ENCODE measurements at places on chromosomes 3 and 15.

GRCh38 chr3:150030841-150031240 lies 60.1 kb upstream of the PFN2 start:
- DNase-seq, result no peak

GRCh38 chr15:48798319-48798718 lies 12.6 kb downstream of the CEP152 start:
- DNase-seq, result no peak

- DNase-seq, result no peak
These were observed 6.0 kb downstream of the MECOM start for GRCh38 chr3:169657351-169658124.

DNA sequence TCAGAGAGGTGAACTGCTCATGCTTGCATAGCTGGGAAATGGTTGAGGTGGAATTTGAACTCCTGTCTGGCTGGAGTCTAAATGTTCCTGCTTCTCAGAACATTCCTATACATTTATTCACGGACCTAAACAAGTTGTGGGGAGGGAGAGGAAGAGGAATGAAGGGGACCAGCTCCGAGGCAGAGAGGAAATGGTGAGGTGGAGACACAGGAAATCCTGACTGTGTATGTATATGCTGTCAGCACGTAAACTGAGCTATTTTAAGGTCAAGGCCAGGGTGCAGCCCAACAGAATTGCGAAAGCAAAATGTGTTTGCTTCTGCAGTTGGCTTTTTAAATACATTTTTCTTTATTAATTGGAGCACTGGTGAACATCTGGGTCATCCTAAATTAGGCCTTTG lies 74.1 kb upstream of the POMGNT2 start:
- peak; percentile 29 for DNase-seq

GRCh38 chr3:7461202-7461825 lies 600.4 kb downstream of the GRM7 start:
- DNase-seq, result no peak

GRCh38 chr3:14476583-14477265 lies 63.4 kb downstream of the GRIP2 start:
- no peak for DNase-seq

GRCh38 chr15:59562448-59563186 lies 49.0 kb upstream of the GCNT3 start:
- DNase-seq, result no peak

- DNase-seq, result no peak
These were observed 32.1 kb downstream of the MESD start for GRCh38 chr15:80957556-80957955.

DNA sequence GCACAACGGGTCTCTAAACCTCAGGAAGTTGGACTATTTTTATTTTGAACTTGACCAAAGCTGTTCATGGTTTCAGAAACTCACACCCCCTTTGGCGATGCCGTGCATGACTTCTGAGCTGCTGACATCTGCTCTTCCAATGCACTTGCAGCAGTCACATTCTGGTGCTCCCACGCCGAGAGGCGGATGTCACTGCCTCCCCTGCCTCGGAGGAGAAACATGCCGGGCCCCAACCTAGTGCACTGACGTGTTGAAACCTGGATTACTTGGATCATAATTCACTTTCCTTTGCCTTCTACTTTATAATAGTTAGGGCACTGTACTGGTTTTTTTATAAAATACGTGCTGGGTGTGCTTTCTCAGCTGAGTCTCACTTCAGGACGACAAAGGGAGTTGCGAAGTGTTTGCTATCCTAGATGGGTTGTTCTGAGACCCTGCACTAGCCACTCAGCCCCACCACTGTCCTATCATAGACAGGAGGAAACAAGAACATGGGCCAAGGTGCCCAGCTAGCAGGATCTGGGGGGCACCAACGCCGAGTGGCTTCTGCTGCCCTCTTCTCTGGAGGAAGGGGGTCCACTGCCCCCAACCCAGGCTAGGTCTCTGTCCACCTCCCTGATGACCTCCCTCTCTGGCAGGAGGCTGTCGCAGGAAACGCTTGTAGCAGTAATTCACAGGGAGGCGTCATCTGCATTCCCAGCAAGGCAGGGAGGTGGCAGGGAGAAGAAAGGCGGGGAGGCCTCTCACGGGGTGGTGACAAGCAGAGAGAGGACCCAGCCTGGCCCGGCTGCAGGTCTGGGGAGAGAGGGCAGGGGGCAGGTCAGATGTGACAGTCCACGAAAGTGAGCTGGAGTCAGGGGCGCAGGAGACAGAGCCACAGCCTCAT lies 158.8 kb upstream of the IQSEC1 start:
- no peak for DNase-seq

GRCh38 chr3:1326546-1326945 lies 233.7 kb downstream of the CNTN6 start:
- DNase-seq, result no peak

- DNase-seq, result no peak
These were observed 7.7 kb downstream of the CXCR6 start for GRCh38 chr3:45950686-45951600.

DNA sequence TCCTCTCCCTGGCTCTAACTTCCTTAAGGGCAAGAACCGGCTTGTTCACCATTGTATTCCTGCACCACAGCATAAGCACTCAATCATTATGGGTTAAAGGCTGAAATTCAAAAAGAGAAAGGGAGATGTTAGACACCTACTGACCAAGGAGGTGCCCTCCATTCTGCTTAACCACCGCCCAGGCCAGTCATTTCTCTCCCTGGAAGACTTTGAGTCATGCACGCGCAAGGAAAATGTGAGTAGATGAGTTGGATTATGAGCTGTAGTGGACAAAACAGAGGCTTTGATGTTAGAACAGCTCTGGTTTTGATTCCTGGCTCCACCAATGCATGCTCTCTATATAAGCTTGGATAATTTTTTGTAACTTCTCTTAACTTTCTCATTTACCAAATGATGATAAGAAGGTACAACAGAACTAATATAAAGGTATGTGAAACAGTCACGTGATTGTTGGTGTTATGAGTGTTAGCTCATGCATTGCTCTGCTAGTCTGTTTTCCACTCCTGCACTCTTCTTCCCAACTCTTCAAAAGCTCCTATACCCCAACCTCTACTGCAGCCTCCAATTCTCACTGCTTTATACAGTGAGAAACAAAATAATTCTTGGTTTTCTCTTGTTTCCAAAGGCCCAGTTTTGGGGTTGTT lies 148.4 kb upstream of the ATP11B start:
- DNase-seq, result no peak

- DNase-seq, result peak; percentile 21
These were observed 44.1 kb upstream of the TBC1D23 start for GRCh38 chr3:100216713-100217112.

GRCh38 chr3:195194559-195195206 lies 76.3 kb downstream of the XXYLT1 start:
- no peak for DNase-seq

GRCh38 chr3:46935168-46935858 lies 41.2 kb downstream of the CCDC12 start:
- peak; percentile 97 for DNase-seq

GRCh38 chr3:54830658-54831057 lies 97.2 kb downstream of the LRTM1 start:
- no peak for DNase-seq

DNA sequence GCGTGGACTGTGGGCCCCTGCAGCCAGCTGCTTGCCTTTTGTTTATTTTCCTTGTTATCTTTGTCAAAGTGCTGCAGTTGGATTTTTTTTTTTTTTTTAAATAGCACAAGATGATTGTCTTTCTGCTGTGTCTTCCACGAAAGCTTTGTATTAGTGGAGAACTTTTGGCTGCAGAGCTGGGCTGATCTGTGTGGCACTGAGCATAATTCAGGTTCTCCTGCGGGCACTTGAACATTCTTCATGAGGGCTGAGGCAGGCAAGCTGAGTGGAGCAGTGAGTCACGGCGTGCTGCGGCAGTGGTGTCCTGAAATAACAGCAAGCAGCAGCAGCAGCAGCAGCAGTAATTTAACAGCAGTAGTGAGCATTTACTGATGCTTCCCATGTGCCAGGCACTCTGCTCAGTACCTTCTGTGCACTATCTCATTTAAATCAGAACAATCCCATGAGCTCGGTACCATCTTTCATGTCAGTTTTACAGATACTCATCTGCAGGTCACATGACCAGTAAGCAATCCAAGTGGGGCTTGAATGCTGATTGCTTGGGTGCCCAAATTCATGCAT lies 45.8 kb downstream of the MITF start:
- peak; percentile 86 for DNase-seq

GRCh38 chr15:77715051-77715450 lies 82.3 kb upstream of the LINGO1 start:
- DNase-seq, result no peak

- no peak for DNase-seq
These were observed 709 bp downstream of the SCAMP5 start for GRCh38 chr15:74995779-74996765.

GRCh38 chr15:42575188-42576039 lies at the start of gene STARD9:
Gene STARD9 (plus strand): TSS chr15:42575606. CDS start chr15:42575716, 110 bp downstream.
- DNase-seq, result peak; percentile 98

DNA sequence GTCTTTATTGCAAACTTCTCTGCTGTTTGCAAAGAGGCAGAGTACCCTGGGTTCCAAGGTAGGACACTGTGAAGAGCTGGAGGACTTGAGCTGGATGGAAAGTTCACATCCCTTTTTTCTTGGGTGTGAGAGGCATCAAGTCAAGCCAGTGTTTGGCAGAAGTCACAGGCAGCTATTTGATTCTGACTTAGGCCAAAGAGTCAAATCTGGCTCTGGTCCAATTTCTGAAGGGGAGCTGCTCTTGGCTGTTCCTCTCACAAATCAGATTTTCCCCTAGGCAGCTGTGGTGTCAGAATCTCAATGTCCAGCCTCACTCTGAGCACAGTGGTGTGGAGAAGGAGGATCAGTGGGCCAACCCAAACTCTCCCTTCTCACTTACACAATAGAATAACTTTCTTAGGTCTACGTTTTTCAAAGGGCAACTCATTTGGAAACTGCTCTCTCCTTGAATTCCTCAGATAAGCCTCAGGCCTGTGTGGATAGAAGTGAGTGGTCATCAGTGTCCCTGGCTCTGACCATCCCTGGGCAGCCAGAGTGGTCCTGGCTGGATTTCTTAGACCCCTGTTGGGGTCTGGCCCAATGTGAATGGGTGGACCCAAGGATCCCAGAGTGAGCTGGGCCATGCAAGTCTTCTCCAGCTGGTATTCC lies 18.2 kb upstream of the AMOTL2 start:
- no peak for DNase-seq

- no peak for DNase-seq
These were observed 21.7 kb upstream of the UTS2B start for GRCh38 chr3:191352014-191352413.

GRCh38 chr15:55872471-55872870 lies 120.9 kb downstream of the NEDD4 start:
- DNase-seq, result no peak

DNA sequence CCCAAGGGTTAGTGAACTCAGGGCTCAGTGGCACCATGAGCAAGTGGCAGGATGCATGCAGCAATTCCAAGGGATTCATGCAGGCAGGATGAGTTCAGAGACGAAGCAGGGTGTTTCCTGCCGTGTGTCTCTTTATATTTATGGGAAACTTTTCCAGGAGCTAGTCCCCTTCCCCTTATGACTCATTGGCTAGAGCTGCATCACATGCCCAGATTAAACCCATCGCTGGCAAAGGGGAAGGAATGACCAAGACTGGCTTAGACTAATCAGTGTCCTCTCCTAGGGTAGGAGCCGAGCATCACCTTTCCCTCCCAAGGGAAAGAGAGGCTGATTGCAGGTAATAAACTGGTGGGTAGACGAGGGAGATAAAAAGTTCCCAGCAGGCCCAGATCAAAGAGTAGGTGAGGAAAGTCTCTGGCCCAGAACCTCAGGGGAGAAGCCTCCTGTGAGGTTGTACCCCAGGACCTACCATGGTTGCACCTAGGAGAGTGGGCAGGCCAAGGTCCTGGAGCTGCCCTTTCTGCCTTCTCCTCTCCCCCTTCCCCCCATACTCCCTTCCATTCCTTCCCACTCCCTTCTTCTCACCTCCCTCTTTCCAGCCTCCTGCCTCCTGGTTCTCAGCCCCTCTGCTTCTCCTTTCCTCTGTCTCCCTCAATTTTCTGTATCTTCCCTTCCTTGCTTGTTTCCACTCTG lies 67.8 kb upstream of the ITGA11 start:
- no peak for DNase-seq

- no peak for DNase-seq
These were observed 394.6 kb upstream of the NR2F2 start for GRCh38 chr15:95935852-95936251.

DNA sequence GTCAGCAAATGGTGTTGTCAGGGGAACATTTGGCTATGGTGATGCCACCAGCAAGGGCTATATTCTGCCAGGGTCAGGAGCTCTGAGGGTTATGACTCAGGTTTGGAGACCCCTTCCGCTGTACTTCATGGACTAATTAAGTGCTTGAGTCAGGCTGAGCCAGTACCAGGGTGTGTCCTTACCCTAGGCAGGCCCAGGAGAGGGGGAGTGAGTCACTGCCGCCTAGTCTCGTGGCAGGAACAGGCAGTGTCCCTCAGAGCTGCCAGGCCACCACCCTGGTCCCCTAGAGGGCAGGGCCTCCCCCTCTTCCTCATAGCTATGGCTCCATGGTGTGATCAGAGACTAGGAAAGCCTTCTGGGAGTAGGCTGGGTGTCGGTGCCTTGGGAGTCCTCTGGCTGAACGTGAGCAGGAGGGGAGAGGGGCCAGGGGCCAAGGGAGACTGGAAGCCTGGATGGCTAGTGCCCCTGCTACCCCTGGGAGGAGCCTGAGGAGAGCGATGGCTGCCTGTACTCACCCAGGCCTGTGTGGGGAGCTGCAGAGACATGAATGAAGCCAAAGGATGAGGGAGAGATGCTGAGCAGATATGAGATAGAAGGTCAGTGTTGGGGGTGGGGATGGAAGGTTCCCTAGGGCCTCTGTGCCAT lies 10.6 kb downstream of the MAPKAPK3 start:
- DNase-seq, result peak; percentile 79

- no peak for DNase-seq
These were observed 76.3 kb downstream of the KLHL25 start for GRCh38 chr15:85718271-85718971.

DNA sequence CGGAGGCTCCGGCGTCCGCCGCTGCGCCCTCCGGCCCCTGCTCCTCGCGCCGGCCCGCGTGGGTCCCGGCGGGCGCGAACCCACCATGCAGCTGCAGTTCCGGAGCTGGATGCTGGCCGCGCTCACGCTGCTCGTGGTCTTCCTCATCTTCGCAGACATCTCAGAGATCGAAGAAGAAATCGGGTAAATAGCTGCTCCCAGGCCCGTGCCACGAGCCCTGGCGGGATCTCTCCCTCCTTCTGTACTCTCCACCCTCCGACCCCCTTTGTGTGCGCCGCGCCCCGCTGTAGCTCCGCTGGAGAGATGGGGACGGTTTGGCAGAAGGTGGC lies 263 bp downstream of the ST8SIA2 start:
- no peak for DNase-seq

- peak; percentile 77 for DNase-seq
These were observed 413.0 kb downstream of the RBMS3 start for GRCh38 chr3:29693863-29694262.

DNA sequence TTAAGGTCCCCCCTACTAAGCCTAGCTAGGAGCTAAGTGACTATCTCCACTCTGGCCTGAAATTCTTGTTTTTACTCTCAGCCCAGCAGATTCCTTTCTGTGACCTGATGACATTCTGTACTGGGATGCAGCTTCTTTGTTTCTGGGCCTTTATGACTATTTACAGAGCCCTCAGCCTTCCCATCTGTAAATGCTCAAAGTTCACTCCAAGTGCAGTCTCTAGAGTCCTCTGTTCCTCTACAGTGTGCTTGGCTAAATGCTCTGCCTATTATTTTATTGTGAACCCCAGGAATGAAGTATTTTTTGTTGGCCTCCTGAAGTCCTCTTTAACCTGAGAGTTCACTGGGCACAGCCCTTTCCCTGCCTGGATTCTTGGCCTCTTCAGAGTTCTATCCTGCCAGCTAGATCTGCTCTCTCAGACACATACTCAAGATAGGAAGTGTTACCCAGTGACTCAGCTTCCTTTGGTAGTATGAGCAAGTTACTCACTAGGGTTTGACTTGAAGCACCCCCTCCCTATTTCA lies 278.1 kb upstream of the P2RY1 start:
- peak; percentile 34 for DNase-seq

- DNase-seq, result peak; percentile 62
These were observed 15.4 kb downstream of the CCDC54 start for GRCh38 chr3:107392549-107393165.

All from AG20443 (cell line).